Femur (tissue), 1 donor: ENCODE measurements at places on chromosomes 12 and 14.

DNA sequence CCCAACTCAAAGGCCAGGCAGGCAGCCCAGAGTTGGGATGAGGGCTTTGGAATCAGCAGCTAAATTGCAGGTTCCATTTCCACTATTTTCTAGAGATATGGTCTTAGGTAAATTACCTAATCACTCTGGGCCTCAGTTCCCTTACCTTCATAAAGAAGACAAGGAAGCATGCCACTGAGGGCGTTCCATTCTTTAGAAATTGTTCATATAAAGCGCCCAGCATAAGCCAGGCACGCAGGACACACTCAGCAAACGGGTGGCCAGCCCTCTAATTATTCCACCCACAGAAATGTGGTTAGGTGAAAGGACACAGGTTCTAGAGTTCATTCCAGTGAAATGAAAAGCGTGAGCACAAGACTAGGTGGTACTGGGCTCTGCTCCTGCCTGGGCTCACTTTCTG is 87.9 kb upstream of the BCL11B start:
- DNase-seq = no peak

DNA sequence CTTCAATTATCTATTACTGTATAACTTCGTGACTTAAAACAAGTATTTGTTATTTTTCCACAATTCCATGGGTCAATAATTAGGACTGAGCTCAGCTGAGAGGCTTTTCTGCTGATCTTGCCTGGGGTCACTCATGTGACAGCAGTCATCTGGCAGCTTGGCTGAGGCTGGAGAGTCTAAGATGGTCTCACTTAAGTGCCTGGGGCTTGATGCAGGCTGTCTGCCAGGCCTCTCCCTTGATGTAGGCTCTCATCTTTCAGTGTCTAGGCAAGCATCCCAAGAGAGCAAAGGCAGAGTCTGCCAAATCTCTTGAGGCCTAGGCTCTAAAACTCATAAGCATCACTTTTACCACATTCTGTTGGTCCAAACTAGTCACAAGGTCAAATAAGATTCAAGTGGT is 93.2 kb downstream of the NKX2-1 start:
- DNase-seq = no peak

DNA sequence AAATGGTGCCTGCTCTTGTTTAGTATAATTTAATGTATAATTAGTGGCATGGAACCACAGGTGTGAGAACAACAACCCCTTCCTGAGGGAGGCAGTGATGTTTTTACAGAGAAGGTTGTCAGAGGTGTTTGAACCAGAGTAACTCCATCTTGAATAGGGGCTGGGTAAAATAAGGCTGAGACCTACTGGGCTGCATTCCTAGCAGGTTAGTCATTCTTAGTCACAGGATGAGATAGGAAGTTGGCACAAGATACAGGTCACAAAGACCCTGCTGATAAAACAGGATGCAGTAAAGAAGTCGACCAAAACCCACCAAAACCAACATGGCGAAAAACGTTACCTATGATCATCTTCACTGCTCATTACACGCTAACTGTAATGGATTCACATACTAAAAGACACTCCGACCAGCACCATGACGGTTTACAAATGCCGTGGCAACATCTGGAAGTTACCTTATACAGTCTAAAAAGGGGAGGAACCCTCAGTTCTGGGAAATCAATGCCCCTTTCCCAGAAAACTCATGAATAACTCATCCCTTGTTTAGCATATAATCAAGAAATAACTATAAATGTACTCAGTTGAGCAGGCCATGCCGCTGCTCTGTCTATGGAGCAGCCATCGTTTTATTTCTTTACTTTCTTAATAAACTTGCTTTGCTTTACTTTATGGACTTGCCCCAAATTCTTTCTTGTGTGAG is 47.8 kb upstream of the LTA4H start:
- no peak for DNase-seq

DNA sequence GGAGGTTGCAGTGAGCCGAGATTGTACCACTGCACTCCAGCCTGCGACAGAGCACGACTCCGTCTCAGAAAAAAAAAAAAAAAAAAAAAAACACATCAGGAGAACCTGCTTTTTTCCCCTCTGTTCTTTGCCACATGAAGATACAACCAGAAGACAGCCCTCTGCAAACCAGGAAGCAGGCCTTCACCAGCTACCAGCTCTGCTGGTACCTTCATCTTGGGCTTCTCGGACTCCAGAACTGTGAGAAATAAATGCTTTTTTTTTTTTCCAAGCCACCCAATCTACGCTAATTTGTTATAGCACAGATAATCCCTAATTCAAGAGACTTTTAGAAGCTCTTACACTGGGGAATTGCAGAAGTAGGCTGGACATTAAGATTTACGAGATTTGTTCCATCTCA is 121.2 kb downstream of the GARIN6 start:
- DNase-seq = no peak
